ENCODE measurements at places on chromosomes 5 and 9.

GRCh38 chr5:9387879-9388278, 158.0 kb downstream of the SEMA5A start:
- no peak for DNase-seq

DNA sequence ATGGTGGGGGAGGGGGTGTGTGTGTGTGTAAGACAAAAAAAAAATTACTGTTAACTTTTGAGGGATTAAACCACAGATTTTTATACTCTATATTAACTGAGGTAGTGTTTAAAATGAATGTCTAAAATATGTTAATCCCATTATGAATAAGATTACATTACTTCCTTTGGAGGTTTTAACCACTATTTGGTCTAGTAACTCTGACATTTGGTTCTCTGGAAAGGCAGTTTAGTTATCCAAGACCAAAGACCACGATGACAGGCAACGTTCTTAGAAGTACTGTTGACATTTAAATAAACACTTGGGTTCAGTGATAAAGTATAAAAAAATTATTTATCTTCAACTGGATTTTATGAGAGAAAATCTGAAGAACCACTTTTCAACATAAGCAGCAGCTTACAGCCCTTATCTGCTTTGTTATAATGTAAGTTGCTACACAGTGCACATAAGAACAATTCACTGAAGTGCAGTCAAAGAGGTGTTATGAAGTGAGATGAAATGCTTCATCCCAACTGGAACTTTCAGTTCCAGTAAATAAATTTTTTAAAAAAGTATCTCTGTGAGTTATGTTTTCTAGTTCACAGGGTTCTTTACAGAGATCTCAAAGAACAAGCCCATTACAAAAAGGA, 94.5 kb downstream of the OSMR start:
- no peak for DNase-seq

- DNase-seq = no peak
Observed at GRCh38 chr9:126699401-126699881, 85.7 kb downstream of the LMX1B start.

DNA sequence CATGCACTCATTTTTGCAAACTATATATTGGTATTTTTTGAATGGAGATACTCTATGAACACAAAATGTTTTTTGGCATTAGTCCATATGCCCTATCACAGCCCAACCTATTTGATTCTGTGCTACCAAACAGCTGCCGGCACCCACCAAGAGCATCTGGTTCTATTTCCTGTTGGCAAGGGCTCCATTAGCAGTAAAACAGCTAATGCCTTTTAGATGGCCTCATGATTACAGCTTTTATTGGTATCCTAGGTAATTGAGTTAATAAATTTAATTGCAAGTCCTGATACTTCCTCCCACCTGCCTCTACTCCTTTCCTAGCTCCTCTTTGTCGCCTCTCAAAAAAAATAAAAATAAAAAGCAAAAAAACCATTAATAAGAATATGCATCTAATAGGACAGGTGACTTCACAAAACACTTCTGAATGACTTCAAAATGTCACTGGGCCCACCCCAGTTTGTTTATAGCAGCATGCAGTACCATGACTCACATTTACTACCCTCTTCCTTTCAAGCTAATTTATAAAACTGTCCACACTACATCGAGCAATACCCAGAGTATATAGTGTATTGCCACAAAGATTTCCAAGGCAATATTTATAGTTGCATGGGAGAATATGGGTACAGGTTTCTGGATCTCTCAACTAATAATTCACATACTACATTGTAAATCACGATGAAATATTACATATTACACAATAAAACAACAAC, 620.4 kb downstream of the SLCO4C1 start:
- DNase-seq = no peak

DNA sequence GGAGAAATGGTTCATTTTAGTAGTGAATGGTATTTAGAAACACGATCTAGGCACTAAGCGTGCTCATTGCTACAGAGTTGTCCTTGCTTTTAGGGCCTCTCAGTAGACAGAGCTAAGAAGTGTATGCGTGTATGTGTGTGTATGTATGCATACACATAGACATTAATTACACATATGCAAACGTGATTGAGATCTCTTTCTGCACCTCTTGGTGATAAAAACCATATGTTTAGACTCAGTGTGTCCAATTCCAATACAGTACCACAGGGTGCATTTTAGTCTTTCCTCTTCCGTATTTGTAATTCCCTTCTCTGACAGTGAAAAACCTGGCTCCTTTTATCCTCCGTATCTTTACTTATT, 13.1 kb downstream of the TRIO start:
- no peak for DNase-seq

DNA sequence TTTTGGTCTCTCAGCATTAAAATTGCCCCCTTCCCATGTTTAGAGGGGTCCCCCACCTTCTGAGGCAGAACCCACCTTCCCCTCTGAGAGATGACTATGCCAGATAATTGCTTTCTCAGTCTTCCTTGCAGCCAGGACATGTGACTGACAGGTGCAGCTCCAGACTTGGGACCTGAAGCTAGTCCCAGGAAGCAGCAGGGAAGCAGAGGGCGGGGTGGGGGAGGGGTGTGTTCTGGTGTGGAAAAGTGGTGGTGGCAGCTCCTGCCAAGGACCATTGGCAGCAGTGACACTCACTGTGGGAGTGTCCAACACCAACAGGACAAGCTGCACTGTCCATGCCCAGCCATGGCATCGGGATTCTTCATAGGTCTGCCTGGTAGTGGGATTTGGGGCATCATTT, 2.3 kb downstream of the EIF4E1B start:
- no peak for DNase-seq
